ENCODE measurements at places on chromosomes 12 and 14.

DNA sequence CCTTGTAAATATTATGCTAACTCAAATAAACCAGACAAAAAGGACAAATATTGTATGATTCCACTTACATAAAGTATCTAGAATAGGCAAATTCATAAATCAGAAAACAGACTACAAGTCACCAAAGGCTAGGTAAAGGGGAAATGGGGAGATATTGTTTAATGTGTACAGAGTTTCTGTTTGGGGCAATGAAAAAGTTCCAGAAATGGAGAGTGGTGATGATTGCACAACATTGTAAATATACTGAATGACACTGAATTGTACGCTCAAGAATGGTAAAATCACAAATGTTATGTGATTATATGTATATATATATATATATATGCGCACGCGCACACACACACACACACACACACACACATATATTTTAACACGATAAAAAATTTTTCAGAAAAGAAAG lies 182.5 kb downstream of the SLC2A13 start:
- no peak for DNase-seq

- DNase-seq, result no peak
Observed at GRCh38 chr14:23141706-23142444, 22.8 kb upstream of the CEBPE start.

DNA sequence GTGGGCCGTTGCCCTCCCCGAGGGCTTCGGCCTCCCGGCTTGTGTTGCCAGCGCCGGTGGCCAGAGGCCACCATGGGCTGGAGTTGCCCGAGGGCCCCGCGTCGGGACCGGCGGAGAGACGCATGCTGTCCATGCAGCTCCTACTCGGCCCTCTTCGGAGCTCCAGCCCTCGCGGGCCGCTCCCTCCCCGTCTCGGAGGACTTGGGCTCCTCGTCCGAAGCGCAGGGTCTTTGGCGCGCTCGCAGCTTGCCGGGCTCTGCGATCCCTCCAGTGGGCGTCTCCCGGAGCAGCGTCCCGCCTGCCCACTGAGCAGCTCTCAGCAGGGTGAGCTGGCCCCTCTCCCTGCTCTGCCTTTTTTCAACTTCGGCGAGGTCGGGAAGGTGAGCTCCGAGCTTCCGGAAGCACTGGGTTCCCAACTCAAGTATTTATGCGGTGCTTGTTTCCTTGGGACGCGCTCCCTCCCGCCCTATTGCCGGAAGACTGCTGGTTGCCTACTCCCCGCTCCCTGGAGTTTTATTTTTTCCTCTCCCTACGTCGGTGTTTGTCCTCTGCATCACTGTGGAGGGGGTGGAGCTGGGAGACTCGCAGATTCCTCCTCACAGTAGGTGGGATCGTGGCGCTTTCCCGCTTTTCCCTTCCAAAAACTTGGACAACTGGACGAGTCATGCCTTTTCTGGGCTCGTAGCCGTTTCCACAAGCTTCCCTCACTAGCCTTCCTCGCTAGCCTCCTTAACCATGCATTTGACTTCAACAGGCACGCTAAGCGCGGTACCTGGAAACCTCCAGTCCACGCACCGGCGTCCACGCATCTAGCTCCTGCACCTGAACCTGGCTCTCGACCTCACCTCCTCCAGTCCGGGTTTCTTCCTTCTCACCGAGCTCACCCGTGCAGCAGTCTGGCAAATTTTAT lies at the start of gene AVPR1A:
Gene AVPR1A (minus strand): TSS at position 489 of the 910 bp plus-strand sequence. CDS start 365 bp downstream, at position 124.
- no peak for DNase-seq

- DNase-seq, result no peak
Observed at GRCh38 chr12:31672521-31672920, 13.0 kb downstream of the ETFBKMT start.

- no peak for DNase-seq
Observed at GRCh38 chr14:44163946-44164345, 343.1 kb downstream of the FSCB start.

GRCh38 chr12:57579011-57579410 lies 12.0 kb upstream of the PIP4K2C start:
- no peak for DNase-seq
